HCT116 (cell line): ENCODE measurements at places on chromosomes 4 and X. TPM values are rescaled to one million over a fixed set of nuclear protein-coding genes. Genes with fewer than 3 reads are reported as not detected.

- H3K36me3 ChIP-seq: no peaks in the 10 kb centered on the region
- H3K4me3 ChIP-seq: no peak overlapping the region
- no peak overlapping the region for H3K27ac ChIP-seq
- H3K4me1 ChIP-seq: no peaks in the 10 kb centered on the region
Measured at GRCh38 chr4:106670976-106671375, 302.4 kb upstream of the GIMD1 start.

DNA sequence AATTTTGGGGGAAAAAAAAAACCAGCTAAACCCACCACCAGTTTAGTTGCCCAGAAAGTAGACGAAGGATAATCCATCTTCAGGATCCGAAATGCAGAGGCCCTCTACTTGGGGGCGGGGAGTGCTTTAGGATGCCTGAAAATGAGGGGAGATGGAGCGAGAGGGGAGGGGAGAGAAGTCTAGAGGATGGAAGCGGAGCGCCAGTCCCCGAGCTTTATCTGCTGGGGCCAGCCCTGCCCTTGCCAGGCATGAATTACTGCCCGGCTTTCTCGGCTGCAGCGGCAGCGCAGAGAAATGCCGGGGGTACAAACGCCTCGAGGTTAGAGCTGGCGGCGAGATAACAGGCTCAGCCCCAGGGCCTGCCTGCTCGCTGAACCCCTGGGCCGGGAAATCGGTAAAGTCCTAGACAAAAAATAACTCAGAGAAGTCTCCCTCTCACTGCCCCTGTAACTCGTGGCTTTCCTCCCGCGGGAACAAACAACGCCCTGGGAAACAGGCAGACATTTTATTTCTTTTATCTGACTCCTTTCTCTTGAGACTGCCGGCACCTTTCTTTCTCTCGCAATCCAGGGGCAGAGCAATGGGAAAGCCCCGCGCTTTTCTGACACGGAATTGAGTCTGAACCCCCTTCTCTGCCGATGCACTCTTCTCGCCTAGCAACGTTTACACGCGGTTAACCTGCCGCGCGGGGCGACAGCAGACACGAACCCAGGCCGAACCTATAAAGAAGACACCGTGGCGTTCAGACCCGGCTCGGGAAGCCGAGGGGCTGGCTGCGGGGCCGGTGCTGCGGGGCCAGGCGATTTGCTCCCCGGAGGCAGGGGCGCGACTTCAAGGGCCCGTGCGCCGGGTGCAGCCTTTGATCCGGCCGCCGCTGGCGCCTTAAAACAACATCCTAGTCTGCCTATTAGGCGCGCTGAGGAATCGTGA lies 3.1 kb upstream of the MSX1 start:
- no peak for DNase-seq
- peaks cover 19% of the 10 kb centered on the region for H3K4me1 ChIP-seq
- H3K27ac ChIP-seq: peak overlapping the region; percentile 55
- no peaks in the 10 kb centered on the region for H3K27me3 ChIP-seq
- H3K36me3 ChIP-seq: no peaks in the 10 kb centered on the region
- H3K4me3 ChIP-seq: peak overlapping the region; percentile 41

Gene CYBB
- 0.59 TPM for total RNA-seq

DNA sequence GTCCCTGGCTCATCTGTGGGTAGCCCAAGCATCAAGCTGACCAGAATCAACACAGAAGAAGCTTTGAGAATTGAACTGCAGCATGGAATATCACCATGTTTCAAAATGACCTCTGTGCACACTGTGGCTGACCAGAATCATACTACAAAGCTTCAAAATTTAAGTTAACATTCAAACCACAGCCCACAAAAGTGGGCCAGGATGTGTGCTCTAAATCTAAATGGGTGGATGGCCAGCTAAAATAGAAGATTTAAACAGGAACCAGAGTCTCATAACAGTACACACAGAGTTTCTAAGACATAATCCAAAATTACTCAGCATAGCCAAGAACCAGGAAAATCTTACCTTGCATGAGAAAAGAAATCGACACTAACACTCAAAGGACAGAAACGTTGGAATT lies 46.1 kb downstream of the KLF3 start:
- no peak overlapping the region for H3K27ac ChIP-seq
- no peak overlapping the region for H3K4me3 ChIP-seq
- DNase-seq: no peak
- H3K36me3 ChIP-seq: no peaks in the 10 kb centered on the region
- no peaks in the 10 kb centered on the region for H3K27me3 ChIP-seq

GRCh38 chr4:3177905-3178304 lies 71.1 kb upstream of the MSANTD1 start:
- H3K27me3 ChIP-seq: no peaks in the 10 kb centered on the region
- no peak overlapping the region for H3K27ac ChIP-seq
- no peaks in the 10 kb centered on the region for H3K4me1 ChIP-seq
